ENCODE measurements at places on chromosomes 12 and 14.

DNA sequence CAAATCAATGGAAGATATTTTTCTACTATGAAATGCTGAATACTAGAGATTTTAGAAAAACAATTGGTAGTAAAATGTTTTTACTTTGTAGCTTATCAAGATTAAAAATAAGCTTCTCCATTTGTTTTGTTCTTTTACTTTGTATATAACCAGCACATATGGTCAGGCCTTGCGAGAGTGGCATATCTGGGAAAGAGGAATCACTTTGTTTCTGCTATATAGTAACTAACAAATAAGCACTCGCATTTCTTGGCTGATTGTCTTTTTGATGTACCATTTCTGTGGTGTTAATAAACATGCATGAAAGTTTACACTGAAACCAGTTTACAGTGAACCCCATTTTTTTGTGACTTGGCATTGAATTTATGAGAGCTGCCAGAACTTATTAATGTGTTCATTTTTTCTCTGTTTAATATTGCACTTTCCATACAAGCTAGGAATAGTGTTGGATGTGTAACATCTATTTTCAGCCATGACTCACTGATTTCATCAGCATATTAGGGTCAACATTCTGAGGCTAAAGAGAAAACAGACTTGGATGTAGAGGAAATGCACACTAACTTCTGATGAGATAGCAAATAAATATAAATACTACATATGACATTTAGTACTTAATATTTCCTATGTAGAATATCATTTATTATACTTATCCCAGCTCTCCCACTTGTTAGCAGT is 635.5 kb downstream of the KCNH5 start:
- DNase-seq, result no peak

DNA sequence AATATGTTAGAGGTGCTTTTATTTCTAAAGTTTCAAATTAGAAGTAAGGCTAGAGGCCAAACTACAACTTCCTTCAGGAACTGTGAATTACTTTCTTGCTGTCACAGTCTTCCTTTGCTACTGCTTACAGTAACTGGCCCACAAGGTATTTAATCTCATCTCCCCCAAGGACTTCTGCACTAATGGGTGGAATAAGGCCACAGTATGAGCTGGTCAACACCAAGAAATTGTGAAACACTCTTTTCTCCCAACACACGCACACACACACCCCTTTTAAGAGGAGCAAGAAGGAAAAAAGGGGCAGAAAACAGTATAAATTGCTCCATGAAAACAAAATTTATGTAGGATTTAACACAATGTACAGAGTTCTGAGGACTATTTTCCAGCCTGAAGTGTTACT is 45.6 kb downstream of the SCAF11 start:
- DNase-seq, result no peak

DNA sequence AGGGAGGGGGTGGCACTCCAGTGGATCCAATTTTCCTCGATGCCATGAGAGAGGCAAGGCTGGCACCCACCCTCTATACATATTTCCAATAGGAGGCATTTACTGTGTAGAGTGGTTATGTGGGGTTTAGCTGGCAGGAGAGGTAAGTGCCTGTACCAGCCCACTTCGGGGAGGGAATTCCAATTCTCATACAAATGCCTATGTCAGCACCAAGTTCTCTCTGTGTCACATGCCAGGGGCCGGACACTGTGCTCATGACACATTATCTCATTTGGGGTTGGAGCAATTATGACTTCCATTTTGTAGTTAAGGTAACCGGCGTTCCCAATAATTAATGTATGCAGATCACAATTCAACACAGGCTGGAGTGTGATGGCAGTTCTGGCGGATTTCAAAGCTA is 284.3 kb downstream of the KSR2 start:
- no peak for DNase-seq

DNA sequence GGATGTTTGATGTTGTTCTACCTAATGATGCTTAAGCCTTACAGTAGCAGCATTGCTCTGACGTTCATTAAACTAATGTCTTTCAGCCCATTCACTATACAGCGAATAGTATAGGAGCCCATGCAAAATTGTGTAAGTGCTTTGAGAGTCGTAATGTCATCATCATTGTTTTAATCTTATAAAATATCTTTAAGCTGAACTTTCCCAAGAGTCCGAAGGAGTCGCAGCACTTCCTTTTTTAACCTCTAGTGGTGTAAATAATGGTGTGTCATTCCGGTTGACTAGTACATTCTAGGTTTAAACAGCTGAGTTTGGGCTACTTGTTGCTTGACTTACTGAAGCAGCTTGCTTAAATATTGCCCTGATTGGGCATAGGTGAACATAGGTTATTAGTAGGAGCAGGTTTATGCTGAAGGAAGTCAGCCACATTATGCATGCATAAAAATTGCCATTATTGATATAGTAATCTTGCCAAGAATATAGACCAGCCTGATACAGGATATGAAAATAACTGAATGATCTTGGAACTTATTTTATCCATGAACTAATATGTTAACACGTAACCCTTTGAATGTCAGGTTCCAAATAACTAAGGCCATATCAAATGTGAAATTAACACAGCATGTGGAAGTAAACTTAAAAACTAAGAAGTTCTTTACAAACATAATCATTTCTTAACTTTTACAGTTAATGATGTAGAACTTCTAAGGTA is 2.6 kb downstream of the WNK1 start:
- DNase-seq, result no peak

DNA sequence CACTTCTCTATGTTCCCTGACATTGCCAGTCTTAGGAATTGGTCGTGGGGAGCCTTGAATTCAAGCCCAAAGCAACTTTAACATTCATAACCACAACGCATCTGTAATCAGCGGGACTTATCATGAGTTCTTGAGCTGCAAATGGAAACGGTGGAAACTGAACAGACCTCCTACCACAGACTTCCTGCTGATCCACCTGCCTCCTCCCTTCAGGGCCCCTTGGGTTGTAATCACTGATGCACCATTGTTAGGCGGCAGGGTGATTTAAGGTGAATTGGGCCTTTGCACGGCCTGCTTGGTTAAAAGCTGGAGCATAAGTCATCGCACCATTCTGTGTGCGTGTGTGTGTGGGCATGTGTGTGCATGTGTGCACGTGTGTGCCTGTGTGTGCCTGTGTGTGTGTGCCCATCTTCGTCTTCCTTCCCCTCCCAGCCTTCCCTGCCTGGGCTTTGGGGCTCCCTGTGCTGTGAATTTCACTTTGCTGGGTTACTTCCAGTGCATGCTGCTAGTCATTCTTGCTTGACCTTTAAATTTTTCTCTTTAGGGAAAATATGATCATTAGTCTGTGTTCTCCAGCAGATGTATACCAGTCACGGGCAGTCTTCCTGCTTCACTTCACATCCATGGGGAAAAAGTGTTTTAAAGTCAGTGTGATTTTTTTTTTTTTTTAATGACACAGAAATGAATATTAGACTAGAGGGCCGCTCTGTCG is 29.1 kb downstream of the CHST11 start:
- no peak for DNase-seq

GRCh38 chr12:130126023-130126432 is 36.2 kb upstream of the FZD10 start:
- no peak for DNase-seq

GRCh38 chr12:49260166-49260565 is 4.7 kb upstream of the TUBA1C start:
- DNase-seq, result no peak

GRCh38 chr14:35395283-35395682 is 9.3 kb downstream of the NFKBIA start:
- DNase-seq, result no peak

GRCh38 chr12:70149665-70150064 is 93.6 kb upstream of the CNOT2 start:
- DNase-seq, result no peak

Data from activated T-helper 9 cell treated with anti-CD3 and anti-CD28 coated beads, Interleukin-2, amount 50 U/mL, for 16 hours (primary cell).